ENCODE measurements at places on chromosomes 5 and 9. TPM values are rescaled to one million over a fixed set of nuclear protein-coding genes. Genes with fewer than 3 reads are reported as not detected.

DNA sequence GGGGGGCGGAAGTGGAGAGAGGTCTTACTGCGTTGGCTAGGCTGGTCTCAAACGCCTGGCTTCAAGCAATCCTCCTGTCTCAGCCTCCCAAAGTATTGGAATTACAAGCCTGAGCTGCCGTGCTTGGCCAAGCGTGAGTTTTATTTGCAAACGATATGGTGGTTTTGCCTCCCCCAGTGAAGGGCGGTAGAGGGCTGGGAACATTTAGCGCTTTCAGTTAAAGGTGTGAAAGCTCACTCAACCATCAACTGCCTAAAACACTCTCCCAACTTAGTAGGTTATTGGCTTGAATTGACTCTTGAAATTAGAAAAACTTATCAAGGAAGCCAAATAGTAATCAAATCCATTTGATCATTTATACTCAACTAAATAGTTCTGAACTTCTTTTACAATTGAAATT, 156.3 kb downstream of the ESM1 start:
- H3K36me3 ChIP-seq = no peaks in the 10 kb centered on the region
- H3K4me3 ChIP-seq = no peak overlapping the region
- H3K27ac ChIP-seq = no peak overlapping the region
- H3K4me1 ChIP-seq = peaks cover under 1% of the 10 kb centered on the region

- no peak overlapping the region for H3K27ac ChIP-seq
- H3K36me3 ChIP-seq = no peaks in the 10 kb centered on the region
- no peak for DNase-seq
- no peaks in the 10 kb centered on the region for H3K27me3 ChIP-seq
- H3K4me1 ChIP-seq = no peaks in the 10 kb centered on the region
- H3K4me3 ChIP-seq = no peak overlapping the region
Measured at GRCh38 chr5:166724284-166724683, 1567.2 kb upstream of the WWC1 start.

DNA sequence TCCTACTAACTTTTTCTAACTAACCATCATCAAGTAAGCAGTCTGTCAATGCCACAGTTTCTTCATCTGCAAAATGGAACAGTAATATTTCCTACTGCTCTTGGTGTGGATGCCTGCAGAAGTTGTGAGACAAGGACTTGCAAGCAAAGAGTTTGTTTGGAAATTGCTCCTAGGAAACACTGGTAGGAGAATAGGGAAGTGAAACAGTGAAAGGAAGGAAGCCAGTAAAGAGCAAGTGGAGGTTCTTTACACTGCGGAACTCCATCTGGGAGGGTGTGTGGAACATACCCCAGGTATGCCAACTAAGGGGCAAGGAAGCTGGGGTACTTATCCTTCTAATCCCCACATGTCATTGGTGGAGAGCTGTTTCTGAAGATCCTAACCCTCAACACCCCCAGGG, 119.9 kb downstream of the FOXD1 start:
- peaks cover 15% of the 10 kb centered on the region for H3K27me3 ChIP-seq
- H3K4me1 ChIP-seq = no peaks in the 10 kb centered on the region
- DNase-seq = no peak
- H3K4me3 ChIP-seq = no peak overlapping the region

GRCh38 chr9:93599571-93600403, 23.4 kb downstream of the PHF2 start:
- no peaks in the 10 kb centered on the region for H3K27me3 ChIP-seq
- H3K36me3 ChIP-seq = no peaks in the 10 kb centered on the region
- no peak overlapping the region for H3K27ac ChIP-seq
- DNase-seq = peak; percentile 44
- peaks cover 16% of the 10 kb centered on the region for H3K4me1 ChIP-seq

- no peak overlapping the region for H3K27ac ChIP-seq
- H3K27me3 ChIP-seq = no peaks in the 10 kb centered on the region
- no peaks in the 10 kb centered on the region for H3K36me3 ChIP-seq
- no peak overlapping the region for H3K4me3 ChIP-seq
- H3K4me1 ChIP-seq = no peaks in the 10 kb centered on the region
Measured at GRCh38 chr9:79477955-79478771, 93.6 kb upstream of the TLE4 start.

DNA sequence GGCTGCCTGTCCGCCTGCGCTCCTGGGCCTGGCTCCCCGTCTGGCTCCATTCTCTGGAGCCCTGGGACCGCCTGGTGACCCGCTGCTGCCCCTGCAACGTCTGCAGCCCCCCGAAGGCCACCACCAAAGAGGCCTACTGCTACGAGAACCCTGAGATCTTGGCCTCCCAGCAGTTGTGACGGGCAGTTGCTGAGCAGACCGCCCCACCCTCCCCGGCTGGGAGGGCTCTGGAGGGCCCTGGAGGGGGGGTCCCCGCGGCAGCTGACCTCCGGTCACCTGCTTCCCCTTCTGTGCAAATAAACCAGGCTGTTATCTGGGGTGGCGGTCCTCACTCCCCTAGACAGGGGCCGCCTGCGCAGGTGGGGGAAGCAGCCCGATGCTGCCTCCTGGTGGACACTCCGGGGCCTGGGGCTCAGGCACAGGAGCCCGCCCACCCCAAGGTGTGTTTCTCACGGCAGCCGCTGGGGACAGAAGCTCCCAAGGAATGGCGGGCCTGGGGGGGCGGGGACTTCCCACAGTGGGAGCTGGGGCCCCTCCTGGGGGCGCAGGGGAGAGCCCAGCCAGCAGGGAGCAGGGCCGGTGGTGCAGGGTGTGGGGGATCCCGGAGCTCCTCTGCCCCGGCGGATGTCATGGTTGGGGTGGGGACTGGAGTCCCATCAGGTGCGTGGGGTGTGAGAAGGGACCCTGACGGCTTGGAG, 4.7 kb upstream of the TUBB4B start:
- H3K4me1 ChIP-seq = peaks cover 24% of the 10 kb centered on the region
- H3K27me3 ChIP-seq = peaks cover 27% of the 10 kb centered on the region
- no peak overlapping the region for H3K4me3 ChIP-seq

- H3K4me1 ChIP-seq = peaks cover 14% of the 10 kb centered on the region
- H3K36me3 ChIP-seq = no peaks in the 10 kb centered on the region
- no peak overlapping the region for H3K27ac ChIP-seq
- DNase-seq = no peak
- no peaks in the 10 kb centered on the region for H3K27me3 ChIP-seq
Measured at GRCh38 chr9:107141967-107142366, 141.1 kb upstream of the RAD23B start.

- no peak overlapping the region for H3K4me3 ChIP-seq
- no peak overlapping the region for H3K27ac ChIP-seq
- H3K27me3 ChIP-seq = no peaks in the 10 kb centered on the region
- no peaks in the 10 kb centered on the region for H3K4me1 ChIP-seq
Measured at GRCh38 chr9:76246680-76247079, 147.5 kb downstream of the RFK start.

DNA sequence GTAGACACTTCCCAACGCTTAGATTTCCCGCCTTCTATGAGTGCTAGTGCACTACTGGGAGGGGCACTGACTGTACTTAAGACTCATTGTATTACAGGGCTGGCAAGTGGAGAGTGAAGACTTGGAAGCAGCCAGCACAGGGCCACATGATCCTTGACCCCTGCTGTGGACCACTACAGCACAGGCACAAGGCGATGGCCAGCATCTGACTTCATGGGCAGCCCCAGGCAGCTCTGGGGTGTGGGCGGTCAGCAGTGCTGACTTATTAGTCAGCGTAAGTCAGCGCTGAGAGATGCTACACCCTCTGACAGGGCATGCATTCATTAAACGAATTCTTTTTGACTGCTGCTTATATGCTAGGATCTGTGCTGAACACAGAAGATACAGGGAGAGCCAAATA, 9.3 kb downstream of the SLC46A2 start:
- H3K4me3 ChIP-seq = no peak overlapping the region
- H3K36me3 ChIP-seq = peaks cover 8% of the 10 kb centered on the region
- no peaks in the 10 kb centered on the region for H3K27me3 ChIP-seq
- no peak overlapping the region for H3K27ac ChIP-seq

- no peak for DNase-seq
- H3K4me1 ChIP-seq = peaks cover 2% of the 10 kb centered on the region
- peaks cover 32% of the 10 kb centered on the region for H3K36me3 ChIP-seq
- no peaks in the 10 kb centered on the region for H3K27me3 ChIP-seq
- H3K27ac ChIP-seq = no peak overlapping the region
Measured at GRCh38 chr9:75169623-75170022, 81.3 kb downstream of the OSTF1 start.

- no peak overlapping the region for H3K27ac ChIP-seq
- H3K4me3 ChIP-seq = no peak overlapping the region
- H3K4me1 ChIP-seq = no peaks in the 10 kb centered on the region
- H3K27me3 ChIP-seq = no peaks in the 10 kb centered on the region
Measured at GRCh38 chr9:129373361-129373760, 195.3 kb upstream of the IER5L start.

DNA sequence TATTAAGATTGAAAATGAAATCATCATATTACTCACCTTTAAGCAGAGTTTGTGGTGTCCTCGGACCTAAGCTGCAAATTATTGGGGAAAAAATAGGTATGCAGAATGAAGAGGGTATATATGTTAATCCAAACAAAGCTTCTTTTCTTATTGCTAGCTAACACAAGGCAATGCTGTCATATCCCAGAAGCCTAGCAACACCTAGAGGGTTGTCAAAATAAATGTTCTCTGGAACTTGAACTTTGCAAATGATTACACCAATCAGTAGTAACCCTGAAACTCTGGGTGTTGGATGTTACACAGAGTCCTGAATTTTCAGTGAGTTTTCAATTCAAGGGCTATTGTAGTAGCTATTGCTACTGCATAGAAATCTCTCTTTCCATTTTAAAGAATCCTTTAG, at the start of gene C6:
TSS of gene C6 (minus strand) at position 193 of the 400 bp plus-strand sequence. CDS start 10,302 bp downstream, outside the sequence.
- H3K27ac ChIP-seq = no peak within 1 kb of the TSS
- no peak for DNase-seq
- H3K36me3 ChIP-seq = no peaks in the 10 kb centered on the region

DNA sequence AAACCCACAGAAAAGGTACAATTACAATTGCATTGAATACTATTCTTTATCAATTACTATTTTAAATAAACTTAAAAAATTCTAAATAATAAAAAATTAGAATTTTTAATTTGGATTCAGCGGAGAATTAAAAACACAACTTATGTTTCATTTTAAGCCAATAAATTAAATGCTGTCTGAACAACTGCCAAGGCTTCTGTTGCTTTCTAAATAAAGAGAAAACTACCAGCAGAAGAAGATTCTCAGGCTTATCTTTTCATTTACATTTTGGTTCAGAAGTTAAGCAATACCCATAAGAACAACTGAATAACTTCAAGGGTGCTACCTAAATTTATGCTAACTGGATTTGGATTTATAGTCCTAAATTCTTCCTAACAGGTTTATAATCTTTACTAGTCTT, 150.0 kb upstream of the FTMT start:
- DNase-seq = no peak
- H3K4me1 ChIP-seq = no peaks in the 10 kb centered on the region
- H3K4me3 ChIP-seq = no peak overlapping the region
- H3K36me3 ChIP-seq = no peaks in the 10 kb centered on the region
- no peak overlapping the region for H3K27ac ChIP-seq
- H3K27me3 ChIP-seq = no peaks in the 10 kb centered on the region

GRCh38 chr5:64954518-64954917, 185.8 kb downstream of the CWC27 start:
- no peak overlapping the region for H3K4me3 ChIP-seq
- H3K36me3 ChIP-seq = no peaks in the 10 kb centered on the region

GRCh38 chr5:77367741-77368140, 124.4 kb downstream of the WDR41 start:
- no peak overlapping the region for H3K27ac ChIP-seq
- H3K4me1 ChIP-seq = no peaks in the 10 kb centered on the region
- no peak for DNase-seq

DNA sequence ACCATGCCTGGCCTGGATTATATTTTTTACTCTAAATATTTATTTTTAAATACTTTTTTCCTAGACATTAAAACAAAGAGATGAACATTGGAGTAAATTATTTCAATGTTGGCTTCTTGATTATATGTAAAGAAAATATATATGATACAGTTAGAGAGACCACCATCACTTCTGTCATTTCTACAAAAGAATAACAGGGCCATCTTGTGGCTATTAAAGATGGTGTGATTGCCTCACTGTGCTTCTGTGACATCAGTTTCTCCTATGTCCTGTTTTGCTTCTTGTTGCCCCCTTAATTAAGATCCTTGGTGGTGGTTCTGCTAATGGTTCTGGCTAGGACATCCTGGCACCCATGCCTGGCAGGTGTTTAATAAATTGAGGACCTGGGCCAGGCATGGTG, 32.9 kb downstream of the NDFIP1 start:
- no peak overlapping the region for H3K4me3 ChIP-seq
- DNase-seq = no peak
- no peaks in the 10 kb centered on the region for H3K27me3 ChIP-seq
- H3K4me1 ChIP-seq = no peaks in the 10 kb centered on the region
- peaks cover 70% of the 10 kb centered on the region for H3K36me3 ChIP-seq

DNA sequence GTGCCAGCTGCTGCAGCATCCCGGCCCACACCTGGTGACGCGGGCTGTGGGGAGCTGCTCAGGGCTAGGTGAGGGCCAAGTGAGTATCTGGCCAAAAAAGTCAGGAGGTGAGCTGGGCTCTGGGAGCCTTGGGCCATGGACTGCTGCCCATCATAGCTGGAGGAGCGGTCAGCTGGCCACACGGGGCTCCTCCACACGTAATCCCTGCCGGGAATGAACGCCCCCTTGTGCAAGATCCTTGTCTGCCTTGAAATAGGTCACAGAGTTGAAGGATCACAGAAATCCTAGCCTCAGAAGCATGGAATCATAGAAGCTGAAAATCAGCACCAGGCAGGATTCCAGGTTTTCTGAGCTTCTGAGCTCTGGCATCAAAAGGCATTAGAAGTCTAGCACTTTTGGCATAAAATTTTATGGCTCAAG, 16.8 kb upstream of the COL27A1 start:
- H3K36me3 ChIP-seq = no peaks in the 10 kb centered on the region
- no peak for DNase-seq
- H3K4me3 ChIP-seq = no peak overlapping the region
- no peaks in the 10 kb centered on the region for H3K27me3 ChIP-seq
- peaks cover 18% of the 10 kb centered on the region for H3K4me1 ChIP-seq

- no peak overlapping the region for H3K27ac ChIP-seq
- H3K4me1 ChIP-seq = no peaks in the 10 kb centered on the region
- DNase-seq = no peak
Measured at GRCh38 chr9:86485359-86485758, 131.1 kb upstream of the TUT7 start.

DNA sequence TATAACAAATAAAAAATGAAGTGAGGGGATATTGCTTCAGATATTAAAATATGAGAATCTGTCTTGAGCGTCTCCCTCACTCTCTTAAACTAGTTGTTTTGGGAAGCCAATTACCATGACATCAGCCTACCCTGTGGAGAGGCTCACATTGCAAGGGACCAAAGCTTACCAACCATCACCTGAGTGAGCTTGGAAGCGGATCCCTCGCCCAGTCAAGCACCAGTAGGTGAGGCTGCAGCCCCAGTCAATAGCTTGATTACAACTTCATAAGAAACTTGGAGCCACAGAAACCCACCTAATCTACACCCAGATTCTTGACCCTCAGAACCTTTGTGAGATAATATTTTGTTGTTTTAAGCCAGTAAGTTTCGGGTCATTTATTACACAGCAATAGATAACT, 206.2 kb downstream of the CEMIP2 start:
- no peaks in the 10 kb centered on the region for H3K36me3 ChIP-seq
- H3K27me3 ChIP-seq = no peaks in the 10 kb centered on the region
- DNase-seq = no peak
- H3K27ac ChIP-seq = no peak overlapping the region

Gene GRXCR2
- not detected for total RNA-seq

Gene TMEM171
- total RNA-seq = 0.43 TPM

Gene SKP2
- total RNA-seq = 12.1 TPM

Gene ACTBL2
- total RNA-seq = not detected

Gene ITGA1
- 94.8 TPM for total RNA-seq

Gene ROR2
- total RNA-seq = 5.5 TPM

Gene OBP2B
- total RNA-seq = not detected

Gene PTGES
- total RNA-seq = 2.1 TPM

Gene CCNB1
- total RNA-seq = 3.6 TPM
